ENCODE measurements at places on chromosomes 5 and 9.

GRCh38 chr9:113514061-113514460 lies 50.5 kb downstream of the RGS3 start:
- no peak overlapping the region for H3K27ac ChIP-seq
- no peak overlapping the region for H3K4me3 ChIP-seq
- H3K36me3 ChIP-seq, result no peaks in the 10 kb centered on the region
- H3K27me3 ChIP-seq, result no peaks in the 10 kb centered on the region
- no peak for DNase-seq

- no peak overlapping the region for H3K27ac ChIP-seq
- H3K4me3 ChIP-seq, result no peak overlapping the region
- DNase-seq, result no peak
- H3K27me3 ChIP-seq, result no peaks in the 10 kb centered on the region
Observed at GRCh38 chr9:84447305-84447704, 106.7 kb upstream of the SLC28A3 start.

- no peaks in the 10 kb centered on the region for H3K4me1 ChIP-seq
- peak; percentile 87 for DNase-seq
- H3K36me3 ChIP-seq, result no peaks in the 10 kb centered on the region
- no peak overlapping the region for H3K27ac ChIP-seq
Observed at GRCh38 chr9:137236238-137236935, 4.7 kb upstream of the TUBB4B start.

DNA sequence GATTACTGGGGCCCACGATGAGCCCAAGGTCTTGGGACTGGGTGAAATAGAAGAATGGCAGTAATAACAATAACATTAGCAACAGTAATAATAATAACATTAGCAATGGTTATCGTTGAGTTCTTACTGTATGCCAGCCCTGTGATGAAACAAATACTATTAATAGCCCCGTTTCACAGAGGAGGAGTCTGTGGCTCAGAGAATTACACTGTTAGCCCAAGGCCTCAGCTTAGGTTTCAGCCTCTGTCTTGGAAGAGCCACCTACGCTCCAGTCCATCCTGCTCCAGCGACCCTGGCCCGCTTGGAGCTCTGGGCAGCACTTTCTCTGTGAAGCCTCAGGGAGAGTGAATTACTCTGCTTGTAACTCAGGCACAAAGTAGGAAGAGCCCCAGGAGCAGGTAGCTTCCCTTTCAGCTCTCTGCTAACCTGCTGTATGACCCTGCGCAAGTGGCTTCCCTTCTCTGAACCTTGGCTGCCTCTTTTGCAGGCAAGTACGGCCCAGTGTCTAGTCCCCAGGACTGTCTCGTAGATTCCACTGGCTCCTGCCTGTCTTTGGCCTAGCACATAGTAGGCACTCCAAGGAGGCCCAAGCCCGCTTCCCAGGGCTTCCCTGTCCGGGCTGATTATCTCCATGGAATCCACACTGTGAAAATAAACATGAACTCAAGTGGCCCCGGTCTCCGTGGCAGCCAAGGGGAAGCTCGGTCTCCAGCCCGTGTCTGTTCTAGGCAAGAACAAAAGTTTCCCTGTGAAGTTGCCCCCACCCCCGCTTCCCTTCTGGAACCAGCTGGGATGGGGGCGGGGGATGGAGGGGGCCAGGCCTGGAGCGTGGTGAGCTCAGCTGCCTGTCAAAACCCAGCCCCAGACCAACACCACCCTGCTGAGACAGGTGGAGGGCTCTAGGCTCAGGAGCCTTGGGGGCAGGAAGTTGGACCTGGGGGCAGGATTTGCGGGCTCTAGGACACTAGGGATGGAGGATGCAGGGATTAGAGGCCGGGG lies 26.2 kb upstream of the LMX1B start:
- H3K4me3 ChIP-seq, result no peak overlapping the region
- no peaks in the 10 kb centered on the region for H3K4me1 ChIP-seq
- H3K36me3 ChIP-seq, result no peaks in the 10 kb centered on the region
- H3K27me3 ChIP-seq, result no peaks in the 10 kb centered on the region

GRCh38 chr9:121926351-121926801 lies 166.7 kb downstream of the TTLL11 start:
- peaks cover 6% of the 10 kb centered on the region for H3K4me1 ChIP-seq
- H3K4me3 ChIP-seq, result no peak overlapping the region
- H3K36me3 ChIP-seq, result no peaks in the 10 kb centered on the region
- DNase-seq, result no peak
- H3K27ac ChIP-seq, result no peak overlapping the region
- H3K27me3 ChIP-seq, result no peaks in the 10 kb centered on the region

DNA sequence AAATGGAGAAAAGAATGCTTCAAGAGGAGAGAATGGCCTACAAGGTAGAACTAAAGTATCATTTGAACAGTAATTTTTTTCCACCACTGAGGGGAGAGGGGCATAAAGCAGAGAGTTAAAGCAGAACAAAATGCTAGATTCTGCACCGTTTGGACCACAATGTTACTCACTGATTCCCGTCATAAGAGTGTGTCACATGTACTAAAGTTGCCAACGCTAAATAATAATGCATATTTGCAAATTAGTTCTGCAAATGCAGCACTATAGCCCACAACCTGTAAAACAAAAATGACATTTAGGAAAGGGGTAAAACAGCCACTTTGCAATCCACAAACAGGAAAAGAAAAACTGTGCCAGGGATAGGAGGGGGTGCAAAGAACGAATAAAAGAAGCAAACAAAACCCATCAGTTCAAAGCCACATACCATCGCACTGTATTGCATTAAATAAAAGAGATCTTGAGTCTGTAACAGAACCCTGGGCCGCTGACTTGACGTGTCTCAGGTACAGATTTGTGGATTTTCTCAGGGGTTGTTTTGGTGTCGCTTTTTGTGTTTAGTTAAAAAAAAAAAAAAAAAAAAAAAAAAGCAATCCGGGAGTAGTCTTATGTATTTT lies 7.7 kb upstream of the NFIB start:
- peaks cover 41% of the 10 kb centered on the region for H3K4me1 ChIP-seq
- H3K27me3 ChIP-seq, result no peaks in the 10 kb centered on the region
- peak overlapping the region; percentile 90 for H3K27ac ChIP-seq
- H3K36me3 ChIP-seq, result no peaks in the 10 kb centered on the region
- no peak for DNase-seq
- peak overlapping the region; percentile 86 for H3K4me3 ChIP-seq

DNA sequence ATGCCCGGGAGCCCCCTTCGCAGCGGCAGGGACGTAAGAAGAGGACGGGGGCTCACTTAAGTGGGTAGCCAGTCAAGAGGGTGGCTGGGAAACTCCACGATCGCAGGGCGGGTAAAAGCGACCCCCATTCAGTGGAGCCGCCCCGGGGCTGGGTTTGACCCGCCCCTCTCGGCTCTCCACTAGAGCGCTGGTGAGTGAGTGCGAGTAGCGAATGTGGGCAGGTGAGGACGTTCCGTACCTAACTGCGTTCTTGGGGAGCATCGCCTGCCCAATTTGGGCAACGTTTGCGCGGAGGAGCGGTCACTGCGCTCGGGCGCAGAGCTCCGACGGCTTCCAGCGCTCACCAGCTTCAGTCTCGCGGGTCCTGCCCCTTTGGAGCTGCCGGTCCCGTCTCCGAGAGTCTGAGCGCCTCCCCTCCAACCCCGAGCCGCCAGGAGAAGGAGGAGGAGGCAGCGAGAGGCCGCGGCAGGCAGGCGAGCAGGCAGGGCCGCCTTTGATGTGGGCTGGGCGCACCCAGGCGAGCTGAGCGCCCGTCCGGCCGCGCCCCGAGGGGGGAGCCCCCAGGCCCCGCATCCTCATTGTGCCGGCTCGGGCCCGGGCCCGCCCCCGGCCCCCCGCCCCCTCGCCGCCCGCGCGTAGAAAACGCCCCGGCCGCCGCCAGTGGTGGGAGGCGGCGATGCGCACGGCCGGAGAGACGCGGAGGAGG lies at the start of gene FGF18:
Gene FGF18 (plus strand): TSS at position 666 of the 706 bp plus-strand sequence. CDS start 553 bp downstream, outside the sequence.
- DNase-seq, result no peak
- H3K4me1 ChIP-seq, result peaks cover 6% of the 10 kb centered on the region
- no peak within 1 kb of the TSS for H3K27ac ChIP-seq
- peaks cover 10% of the 10 kb centered on the region for H3K27me3 ChIP-seq
- no peak within 1 kb of the TSS for H3K4me3 ChIP-seq

DNA sequence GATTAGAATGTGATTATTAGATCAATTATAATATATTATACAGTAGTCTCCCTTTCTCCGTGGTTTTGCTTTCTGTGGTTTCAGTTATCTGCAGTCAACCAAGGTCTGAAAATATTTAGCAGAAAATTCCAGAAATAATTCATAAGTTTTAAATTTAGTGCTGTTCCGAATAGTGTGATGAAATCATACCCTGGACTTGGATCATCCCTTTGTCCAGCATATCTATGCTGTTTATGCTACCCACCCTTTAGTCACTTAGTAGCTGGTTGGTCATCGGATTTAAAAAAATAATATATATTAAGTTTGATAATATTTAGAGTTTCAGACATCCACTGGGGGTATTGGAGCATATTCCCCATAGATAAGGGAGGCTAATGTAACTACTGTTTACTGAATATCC lies 19.6 kb downstream of the RMI1 start:
- H3K36me3 ChIP-seq, result no peaks in the 10 kb centered on the region
- no peaks in the 10 kb centered on the region for H3K4me1 ChIP-seq
- DNase-seq, result no peak

GRCh38 chr5:172939611-172940267 lies 19.5 kb upstream of the RPL26L1 start:
- H3K27ac ChIP-seq, result no peak overlapping the region

GRCh38 chr9:127004946-127005769 lies 90.6 kb downstream of the RALGPS1 start:
- no peaks in the 10 kb centered on the region for H3K36me3 ChIP-seq
- no peak for DNase-seq
- no peaks in the 10 kb centered on the region for H3K4me1 ChIP-seq

DNA sequence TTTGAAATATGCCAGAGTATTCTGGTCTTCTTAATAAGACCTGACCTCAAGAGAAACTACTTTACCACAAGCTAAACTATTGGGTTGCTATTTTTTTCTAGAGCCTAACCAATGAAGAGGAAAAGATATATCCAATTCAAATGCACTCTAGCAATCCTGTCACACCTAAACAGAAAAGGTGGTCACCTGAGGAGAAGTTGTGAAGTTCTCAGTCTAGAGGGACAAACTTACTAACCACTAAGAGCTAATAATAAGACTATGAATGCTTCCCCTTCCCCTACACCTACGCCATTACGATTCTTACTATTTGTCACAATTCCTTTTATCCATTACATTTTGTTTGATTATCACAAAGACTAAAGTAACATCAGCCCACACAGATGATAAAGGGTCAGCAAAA lies 29.7 kb downstream of the RLN2 start:
- H3K27me3 ChIP-seq, result no peaks in the 10 kb centered on the region
- H3K27ac ChIP-seq, result no peak overlapping the region
- H3K4me1 ChIP-seq, result no peaks in the 10 kb centered on the region
- H3K36me3 ChIP-seq, result no peaks in the 10 kb centered on the region
- DNase-seq, result no peak

DNA sequence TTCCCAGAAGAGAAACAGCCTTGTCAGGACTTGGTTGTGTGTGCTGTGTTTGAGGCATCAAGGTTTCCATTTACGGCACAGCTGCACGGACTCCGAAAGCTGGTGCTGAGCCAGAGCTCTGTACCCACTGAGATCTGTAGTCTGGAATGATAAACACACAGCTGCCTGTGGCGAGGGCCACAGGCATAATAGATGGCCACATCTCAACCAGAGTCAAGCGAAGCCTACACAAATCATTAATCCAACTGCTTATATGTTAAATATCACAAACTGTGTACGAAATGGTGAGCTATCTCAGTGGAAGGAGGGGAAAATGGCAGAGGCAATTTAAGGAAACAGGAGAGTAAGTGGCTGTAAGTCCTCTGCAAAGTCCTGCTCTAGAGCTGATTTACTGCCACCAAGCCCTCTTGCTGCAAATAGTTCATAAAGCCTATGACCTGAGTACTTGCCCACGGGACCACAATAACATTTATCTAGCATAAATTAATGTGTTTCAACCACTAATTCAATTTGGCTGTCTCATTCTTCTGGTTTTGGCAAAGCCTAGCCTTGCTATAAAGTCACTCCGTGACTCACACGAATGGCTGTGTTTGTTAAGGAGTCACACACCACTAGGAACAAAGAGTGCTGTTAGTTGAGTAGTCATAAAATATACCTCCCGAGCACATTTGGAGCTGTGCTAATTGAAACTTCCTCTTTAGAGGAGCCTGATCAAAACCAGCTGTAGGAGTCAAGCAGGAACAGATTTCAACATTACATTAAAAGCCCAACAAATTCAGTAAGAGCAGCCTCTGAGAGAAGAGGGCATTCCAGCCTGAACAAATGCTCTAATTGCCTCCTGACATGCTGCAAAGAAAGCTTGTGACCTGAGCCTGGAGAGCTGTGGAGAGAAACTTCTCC lies 738.6 kb upstream of the ZNF608 start:
- no peak overlapping the region for H3K4me3 ChIP-seq
- H3K27ac ChIP-seq, result no peak overlapping the region
- H3K36me3 ChIP-seq, result no peaks in the 10 kb centered on the region
- no peaks in the 10 kb centered on the region for H3K27me3 ChIP-seq
- no peak for DNase-seq

- H3K36me3 ChIP-seq, result peaks cover 7% of the 10 kb centered on the region
- peaks cover 46% of the 10 kb centered on the region for H3K4me1 ChIP-seq
- no peak overlapping the region for H3K27ac ChIP-seq
- no peak for DNase-seq
Observed at GRCh38 chr5:80177236-80177635, 78.6 kb downstream of the SERINC5 start.

DNA sequence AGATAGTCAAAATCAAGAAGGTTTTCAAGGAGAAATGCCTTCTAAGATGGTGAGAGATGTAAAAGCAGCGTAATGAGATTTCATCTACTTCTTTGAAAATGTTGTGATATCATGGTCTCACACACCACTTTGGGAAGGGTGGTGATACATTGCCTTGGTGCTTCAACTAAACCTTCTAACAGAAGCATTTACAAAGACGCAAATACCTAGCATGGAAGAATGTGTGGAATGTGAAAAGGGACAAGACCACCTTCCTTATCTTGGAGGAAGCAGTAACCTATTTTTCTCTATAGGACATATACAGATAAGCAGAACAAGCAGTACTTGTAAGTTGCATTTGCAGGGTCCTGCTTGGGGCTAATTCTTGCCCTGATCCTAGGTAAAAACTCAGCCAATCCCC lies 38.8 kb downstream of the PCA3 start:
- H3K27ac ChIP-seq, result no peak overlapping the region
- no peak for DNase-seq
- no peaks in the 10 kb centered on the region for H3K4me1 ChIP-seq
- H3K36me3 ChIP-seq, result no peaks in the 10 kb centered on the region
- H3K27me3 ChIP-seq, result no peaks in the 10 kb centered on the region
- no peak overlapping the region for H3K4me3 ChIP-seq

- H3K27ac ChIP-seq, result no peak overlapping the region
- no peaks in the 10 kb centered on the region for H3K4me1 ChIP-seq
- H3K36me3 ChIP-seq, result no peaks in the 10 kb centered on the region
- no peaks in the 10 kb centered on the region for H3K27me3 ChIP-seq
Observed at GRCh38 chr5:1831677-1832313, 30.6 kb downstream of the NDUFS6 start.

Measured in right lobe of liver (tissue), 6 donors.